ENCODE measurements at places on chromosomes 3 and 15.

DNA sequence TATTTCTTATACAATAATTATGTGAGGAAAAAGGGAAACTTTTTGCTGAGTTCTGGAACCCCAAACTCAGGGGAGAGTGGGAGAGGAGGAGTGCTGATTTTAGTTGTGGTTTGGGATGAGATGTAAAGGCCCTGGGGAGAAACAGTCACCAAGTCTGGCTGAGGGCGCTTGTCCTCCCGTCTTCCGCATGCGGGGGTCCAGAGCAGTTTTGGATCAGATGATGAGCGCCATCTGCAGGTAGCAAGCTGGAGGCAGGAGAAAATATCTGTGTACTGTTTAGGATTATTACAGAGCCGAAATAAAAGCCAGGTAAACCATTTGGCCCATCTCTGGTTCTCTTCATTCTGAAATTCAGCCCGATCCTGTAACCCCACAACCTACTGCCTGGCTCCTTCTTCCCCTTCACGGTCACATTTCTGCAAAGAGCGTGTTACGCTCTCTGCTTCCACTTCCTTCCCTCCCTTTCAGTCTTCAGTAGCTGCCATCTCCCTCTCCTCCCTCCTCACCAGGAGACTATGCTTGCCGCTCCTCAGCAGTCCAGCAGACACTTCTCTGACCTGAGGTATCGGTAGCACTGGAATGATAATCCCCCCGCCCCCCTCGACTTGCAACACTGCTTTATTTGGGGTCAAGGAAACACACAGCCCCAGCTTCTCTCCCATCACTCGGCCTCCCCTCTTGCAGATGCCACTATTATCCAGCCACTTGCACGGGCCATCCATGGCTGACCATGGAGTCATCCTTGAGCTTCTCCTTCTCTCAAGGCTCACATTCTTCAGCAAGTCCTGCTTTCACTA lies 1.4 kb upstream of the PARP14 start:
- DNase-seq, result peak; percentile 59

- no peak for DNase-seq
Observed at GRCh38 chr3:47464588-47464987, 11.2 kb downstream of the SCAP start.

DNA sequence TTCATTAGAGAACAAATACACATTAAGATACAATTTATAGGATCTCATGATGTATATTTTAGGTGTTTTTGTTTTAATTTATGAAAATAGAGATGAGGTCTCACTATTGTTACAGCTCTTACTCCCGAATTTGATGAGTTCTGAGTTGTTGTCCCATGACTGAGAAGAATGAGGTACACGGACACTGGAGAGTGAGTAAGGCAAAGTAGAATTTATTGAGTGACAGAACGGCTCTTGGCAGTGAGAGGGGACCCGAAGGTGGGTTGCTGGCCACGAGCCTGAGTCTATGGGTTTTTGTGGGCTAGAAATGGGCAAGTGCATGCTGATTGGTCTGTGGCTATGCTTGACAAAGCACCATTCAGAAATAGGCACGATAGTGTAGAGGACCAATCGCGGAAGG lies 3.1 kb upstream of the RNF168 start:
- no peak for DNase-seq

DNA sequence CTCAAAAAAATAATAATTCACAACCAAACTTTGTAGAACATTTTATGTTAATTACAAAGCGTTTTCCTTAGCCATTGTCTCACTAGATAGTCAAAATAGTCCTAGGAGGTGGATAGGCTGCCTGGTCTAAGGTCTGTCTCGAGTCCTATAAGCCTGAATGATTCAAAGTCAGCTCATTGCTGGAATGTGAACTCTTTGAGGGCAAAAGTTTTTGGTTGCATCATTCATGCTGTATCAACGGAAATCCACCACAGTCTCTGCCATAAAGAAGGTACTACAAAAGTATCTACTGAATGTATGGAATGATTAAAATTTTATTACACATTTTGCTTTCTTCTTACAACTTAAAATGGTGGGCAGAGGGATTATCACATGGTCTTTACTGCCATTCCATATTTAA lies 387.3 kb upstream of the RARB start:
- DNase-seq, result no peak

- DNase-seq, result no peak
Observed at GRCh38 chr15:74444106-74445062, 10.6 kb upstream of the SEMA7A start.

DNA sequence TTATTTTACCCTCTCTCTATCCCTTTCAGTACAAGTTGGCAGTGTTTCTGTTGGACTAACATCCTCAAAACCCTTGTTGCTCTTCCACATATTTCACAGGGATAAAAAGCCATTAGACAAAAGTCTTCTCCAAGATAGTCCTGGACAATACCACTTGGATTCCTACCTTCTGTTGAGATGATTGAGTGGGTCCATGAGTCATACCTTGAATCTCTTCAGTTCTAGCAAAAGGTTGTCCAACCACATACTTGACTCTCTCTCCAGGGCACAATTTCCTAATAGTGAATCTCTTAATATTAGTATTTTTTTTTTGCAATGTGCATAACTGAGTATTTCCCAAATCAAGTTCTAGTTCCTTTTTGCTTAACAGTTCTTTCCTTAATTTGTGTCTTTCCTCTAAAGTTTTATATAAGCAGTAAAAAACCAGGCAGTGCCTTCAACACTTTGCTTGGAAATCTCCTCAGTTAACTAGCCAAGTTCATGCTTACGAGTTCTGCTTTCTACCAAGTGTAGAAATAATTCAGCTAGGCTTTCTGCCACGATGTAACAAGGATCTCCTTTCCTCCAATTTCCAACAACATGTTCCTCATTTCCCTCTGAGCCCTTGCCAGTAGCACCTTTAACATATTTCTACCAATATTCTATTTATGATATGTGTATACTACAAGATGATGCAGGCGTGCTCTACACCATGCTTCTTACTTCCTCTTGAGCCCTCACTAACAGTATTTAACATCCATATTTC lies 68.3 kb upstream of the NEO1 start:
- no peak for DNase-seq

- DNase-seq, result no peak
Observed at GRCh38 chr3:125121246-125122010, 65.6 kb upstream of the HEG1 start.

- no peak for DNase-seq
Observed at GRCh38 chr15:71352125-71352524, 236.9 kb downstream of the THSD4 start.

- DNase-seq, result peak; percentile 3
Observed at GRCh38 chr3:56681984-56682461, 1.0 kb downstream of the TASOR start.

DNA sequence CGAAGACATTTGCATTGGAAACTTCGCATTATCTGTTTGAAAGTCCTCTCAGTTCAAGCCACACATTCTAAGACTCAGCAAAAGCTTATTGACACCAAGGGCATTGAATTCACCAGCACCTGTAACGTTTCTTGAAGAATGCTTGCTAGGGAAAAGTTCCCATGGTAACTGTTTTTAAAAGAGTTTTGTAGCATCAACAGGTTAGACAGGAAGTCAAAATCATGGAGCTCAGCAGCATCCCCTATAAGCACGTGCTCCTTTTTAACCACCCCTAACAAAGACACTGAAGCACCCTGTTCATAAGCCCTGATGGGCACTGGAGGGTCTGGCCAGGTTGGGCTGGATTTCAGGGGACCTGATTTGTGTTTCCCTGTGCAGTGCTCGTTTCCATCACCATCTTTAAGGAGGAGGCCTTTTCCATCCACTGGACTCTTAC lies 229.7 kb upstream of the BHLHE40 start:
- no peak for DNase-seq

DNA sequence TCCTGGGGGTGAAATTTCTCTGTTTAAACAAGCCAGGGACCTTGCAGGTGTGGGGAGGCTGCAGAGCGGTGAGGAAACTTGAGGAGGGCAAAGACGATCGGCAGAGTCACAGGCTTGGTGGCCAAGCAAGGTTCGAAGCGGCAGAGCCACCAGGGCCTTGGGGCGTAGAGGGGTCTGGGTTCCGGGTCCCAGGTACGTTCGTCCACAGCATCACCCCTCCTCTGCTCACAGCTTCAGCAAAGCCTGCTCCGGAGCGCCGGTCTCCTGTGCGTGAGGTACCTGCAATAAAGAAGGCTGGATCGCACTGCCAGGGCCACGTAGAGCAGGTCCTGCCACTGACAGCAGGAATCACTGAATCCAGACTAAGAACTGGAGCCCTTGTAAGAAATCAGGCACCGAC lies 66.8 kb upstream of the PCSK6 start:
- DNase-seq, result no peak
